Cerebellar nuclear complex (tissue), 1 donor: ENCODE measurements at places on chromosomes 16 and 17.

GRCh38 chr16:57752581-57753447 lies 17.2 kb downstream of the KATNB1 start:
- no peak for DNase-seq

- DNase-seq: no peak
Observed at GRCh38 chr17:78344666-78345065, 15.2 kb downstream of the SOCS3 start.

- peak; percentile 22 for DNase-seq
Observed at GRCh38 chr16:69859105-69859989, 91.8 kb upstream of the CLEC18A start.

DNA sequence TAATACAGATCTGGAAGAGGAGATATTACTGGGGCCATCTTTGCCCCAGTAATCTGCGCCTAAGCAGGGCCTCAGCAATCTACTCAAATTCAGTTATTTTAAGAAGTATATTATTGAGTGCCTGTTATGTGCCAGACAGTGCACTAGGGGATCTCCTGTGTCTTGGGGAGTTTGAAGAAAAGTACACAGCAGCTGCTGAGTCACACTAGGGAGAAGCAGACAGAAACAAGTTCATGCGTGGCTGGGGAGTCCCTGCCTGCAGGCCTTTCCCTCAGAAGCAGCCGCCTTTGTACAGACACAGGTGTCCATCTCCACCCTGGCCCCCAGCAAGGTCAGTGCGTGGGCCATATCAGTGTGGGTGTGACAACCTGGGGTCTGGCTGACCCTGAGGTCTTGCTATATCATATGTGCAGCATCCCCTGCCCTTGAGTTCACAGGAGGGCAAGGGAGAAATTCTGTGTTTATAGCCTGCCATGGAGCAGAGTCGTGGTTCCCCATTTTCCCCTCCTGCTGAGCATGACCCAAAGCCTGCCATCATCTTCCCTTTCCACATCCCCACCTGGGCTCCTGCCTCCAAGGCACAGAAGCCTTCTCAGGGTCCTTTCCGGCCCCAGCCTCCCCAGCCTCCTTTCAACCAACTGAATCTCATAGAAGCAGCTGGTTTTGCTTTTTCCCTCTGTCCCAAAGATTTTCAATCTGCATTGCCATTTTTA lies 229.9 kb upstream of the SDK2 start:
- DNase-seq: no peak

DNA sequence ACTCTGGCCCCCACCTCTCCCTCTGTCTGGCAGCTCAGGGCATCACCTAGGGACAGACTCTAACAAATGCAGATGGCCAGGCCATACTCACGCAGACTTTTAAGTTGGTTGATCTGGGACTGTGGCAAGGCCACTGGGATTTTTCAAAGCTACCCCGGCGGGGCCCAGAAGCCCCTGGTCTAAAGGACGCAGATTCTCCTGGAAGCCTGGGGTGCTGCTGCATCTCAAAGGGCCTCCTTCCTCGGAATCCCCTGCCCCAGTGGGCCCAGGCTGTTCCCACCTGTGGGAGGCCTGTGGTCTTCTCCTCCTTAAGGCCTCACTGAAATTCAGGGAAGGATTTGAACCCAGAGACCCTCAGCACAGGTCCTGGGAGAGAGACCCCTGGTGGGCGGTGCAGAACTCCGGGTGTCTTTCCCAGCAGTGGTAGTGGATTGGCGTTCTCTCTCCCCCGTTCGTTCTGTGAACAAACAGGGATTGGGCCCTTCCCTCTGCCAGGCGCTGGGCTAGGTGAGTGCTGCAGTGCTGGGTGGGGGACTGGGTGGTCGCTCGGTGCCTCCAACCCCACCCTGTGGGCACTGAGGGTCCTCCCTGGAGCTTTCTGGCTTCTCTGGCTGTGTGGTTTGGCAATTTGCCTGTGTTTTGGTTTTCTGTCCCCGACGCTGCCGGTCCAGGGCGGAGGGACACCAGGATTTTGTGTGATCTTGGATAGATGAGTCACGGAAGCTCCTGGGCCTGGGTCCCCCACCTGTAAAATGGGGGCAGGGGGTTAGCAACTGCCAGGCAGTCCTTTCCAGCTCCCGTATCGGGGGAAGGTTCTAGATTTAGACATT lies 160.5 kb upstream of the GSE1 start:
- no peak for DNase-seq
